ENCODE measurements at places on chromosomes 16 and 17. TPM values are rescaled to one million over a fixed set of nuclear protein-coding genes. Genes with fewer than 3 reads are reported as not detected.

The CASKIN2 gene
- total RNA-seq, result 30.4 TPM

The RHBDF1 gene
- total RNA-seq, result 52.4 TPM

The CDYL2 gene
- 2.2 TPM for total RNA-seq

The GAST gene
- total RNA-seq, result not detected

The NAT9 gene
- total RNA-seq, result 48.9 TPM

The CD300LB gene
- not detected for total RNA-seq

The PRR29 gene
- 0.28 TPM for total RNA-seq

The SLC5A11 gene
- total RNA-seq, result not detected

- peak; percentile 90 for DNase-seq
Observed at GRCh38 chr17:36608794-36609497, 7.6 kb downstream of the MRM1 start.

GRCh38 chr16:31458073-31458843 is 1.0 kb upstream of the ARMC5 start:
- peak; percentile 92 for DNase-seq

- DNase-seq, result no peak
Observed at GRCh38 chr17:31533546-31534155, 142.2 kb downstream of the RAB11FIP4 start.

- no peak for DNase-seq
Observed at GRCh38 chr16:67857547-67858233, 10.2 kb upstream of the CENPT start.

DNA sequence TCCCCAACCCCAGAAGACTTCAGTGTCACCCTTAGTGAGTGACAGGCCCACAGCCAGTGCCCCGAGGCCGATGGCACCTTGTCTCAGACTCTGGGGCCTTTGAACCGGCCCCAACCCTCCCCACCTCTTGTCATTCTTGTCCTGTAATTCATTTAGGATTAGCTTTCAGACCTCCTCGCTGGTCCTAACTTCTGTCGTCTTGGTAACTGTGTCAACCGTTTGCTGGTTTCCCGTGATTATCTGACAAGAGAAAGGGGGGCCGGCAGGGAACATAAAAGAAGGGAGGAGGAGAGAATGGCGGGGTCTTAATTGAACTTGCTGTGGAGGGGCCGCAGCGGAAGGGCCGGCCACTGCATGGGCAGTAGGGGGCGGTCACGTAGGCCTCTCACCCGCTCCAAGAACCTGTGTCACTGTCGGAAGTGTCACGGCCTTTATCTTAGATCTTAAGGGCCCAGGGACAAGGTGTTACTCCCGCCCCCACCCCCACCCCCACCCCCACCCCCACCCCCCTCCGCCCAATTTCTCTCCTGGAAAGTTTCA is 46.5 kb upstream of the GSE1 start:
- DNase-seq, result no peak

GRCh38 chr16:82972331-82972919 is 345.7 kb downstream of the CDH13 start:
- no peak for DNase-seq

DNA sequence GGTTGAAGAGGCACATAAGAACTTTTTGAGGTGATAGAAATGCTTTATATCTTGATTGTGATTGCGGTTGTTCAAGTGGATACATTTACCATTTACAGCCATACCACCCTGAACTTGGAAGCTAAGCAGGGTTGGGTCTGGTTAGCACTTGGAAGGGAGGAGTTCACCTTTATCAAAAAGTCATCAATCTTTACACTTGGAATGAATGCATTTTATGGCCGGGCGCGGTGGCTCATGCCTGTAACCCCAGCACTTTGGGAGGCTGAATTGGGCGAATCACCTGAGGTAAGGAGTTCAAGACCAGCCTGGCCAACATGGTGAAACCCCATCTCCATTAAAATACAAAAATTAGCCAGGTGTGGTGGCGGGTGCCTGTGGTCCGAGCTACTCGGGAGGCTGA is 9.5 kb upstream of the GJD3 start:
- DNase-seq, result no peak

DNA sequence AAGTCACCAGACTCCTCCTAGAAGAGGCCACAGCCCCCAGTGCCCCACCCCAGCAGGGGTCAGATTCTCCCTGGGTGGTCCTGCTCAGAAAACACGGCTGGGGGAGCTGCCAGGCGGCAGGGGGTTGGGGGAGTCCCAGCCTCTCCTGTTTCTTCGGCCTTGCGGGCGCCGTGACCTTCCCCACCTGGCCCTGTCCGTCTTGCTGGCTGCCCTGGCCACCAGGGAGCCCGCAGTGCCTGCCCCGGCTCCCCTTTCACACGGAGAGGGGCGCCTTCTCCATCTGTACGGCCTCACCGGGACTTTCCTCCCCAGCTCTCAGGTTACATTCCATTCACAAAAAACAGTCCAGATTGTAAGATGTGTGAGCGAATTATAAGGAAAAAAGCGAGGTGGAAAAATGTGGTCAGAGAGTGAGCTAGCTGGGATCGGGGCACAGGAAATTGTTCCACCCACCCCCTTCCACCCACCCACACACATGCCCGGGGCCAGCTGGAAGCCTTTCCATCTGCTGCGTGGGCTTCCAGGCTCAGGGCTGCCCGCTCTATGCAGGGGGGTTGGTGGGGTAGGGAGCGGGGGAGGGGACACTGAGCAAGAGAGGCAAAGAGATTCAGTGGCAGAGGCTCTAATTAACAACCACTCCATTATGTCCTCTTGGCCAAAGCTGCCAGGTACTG is 14.6 kb upstream of the CIBAR2 start:
- DNase-seq, result no peak
